ENCODE measurements at places on chromosomes 3 and 15.

- peak; percentile 45 for DNase-seq
These were observed 38.8 kb upstream of the MLF1 start for GRCh38 chr3:158532099-158532734.

GRCh38 chr3:7615043-7615442, 754.1 kb downstream of the GRM7 start:
- no peak for DNase-seq

- no peak for DNase-seq
These were observed 66.6 kb downstream of the USF3 start for GRCh38 chr3:113629584-113630421.

DNA sequence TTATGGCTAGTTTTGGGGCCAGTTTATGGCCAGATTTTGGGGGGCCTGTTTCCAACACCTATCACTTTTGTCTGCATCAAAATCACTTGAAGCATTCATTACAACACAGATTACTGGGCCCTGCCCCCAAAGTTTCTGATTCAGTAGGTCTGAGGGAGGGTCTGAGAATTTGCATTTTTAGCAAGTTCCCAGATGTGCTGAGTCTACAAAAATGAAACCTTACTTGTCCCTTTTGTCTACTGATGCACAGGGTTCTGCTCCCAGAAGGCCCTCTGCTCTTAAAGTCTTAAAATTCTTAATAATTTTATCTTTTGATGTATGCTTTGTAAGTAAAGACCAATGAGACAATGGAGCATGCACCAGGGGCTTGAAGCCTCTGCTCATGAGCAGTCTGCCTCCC, 146.0 kb downstream of the POLQ start:
- DNase-seq: no peak

- no peak for DNase-seq
These were observed 510.1 kb upstream of the CFAP20DC start for GRCh38 chr3:59559721-59560435.

- no peak for DNase-seq
These were observed 38.6 kb upstream of the RAB6B start for GRCh38 chr3:133934073-133934970.

DNA sequence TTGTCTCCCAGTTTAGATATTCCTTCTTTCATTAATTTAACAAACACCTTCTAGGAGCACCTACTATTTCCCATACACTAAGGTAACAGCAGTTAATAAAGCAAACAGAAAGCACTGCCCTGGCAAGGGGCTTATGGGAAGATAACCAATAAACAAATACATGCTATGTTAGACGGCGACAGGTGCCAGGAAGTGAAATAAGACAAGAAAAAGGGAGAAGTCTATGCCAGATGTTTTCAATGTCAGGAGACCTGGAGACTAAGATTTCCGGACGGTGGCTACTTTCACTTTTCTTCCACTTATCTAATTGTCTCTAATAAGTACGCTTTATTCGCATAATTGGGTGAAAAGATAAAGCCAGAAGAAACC, 32.5 kb upstream of the ZNF445 start:
- DNase-seq: no peak

- no peak for DNase-seq
These were observed 15.1 kb downstream of the ESYT3 start for GRCh38 chr3:138449490-138449889.

DNA sequence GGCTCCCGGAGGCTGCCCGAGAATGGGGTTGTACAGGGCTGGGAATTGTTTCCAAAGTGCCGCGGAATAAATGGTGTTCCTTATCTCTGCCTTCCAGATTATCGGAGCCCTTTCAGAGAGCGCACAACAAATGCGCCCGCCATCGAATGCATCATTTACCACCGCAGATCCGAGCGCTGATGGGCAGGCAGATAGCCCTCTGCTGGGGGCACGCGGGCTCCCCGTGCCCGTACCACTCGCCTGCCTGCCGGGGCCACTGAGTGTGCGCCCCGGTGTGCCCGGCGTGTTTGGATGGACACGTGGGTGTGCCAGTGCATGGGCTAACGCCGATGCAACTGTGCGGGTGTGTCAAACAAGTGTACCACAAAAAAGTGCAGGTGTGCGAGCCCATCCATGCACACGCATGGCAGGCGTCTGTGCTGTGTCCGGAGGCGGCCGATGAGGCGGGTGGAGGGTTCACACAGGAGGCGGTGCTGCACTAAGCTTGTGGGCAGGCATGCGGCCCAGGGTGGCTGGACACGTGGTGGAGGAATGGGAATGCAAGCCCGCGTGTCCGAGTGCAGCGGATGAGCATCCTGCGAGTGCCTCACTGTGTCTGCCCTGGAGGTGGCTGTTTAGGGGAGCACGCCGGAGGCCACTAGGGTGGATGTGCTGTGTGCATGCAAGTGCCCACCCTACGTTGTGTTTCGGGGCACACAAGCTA, 3.8 kb upstream of the GATA2 start:
- peak; percentile 80 for DNase-seq

GRCh38 chr15:70169147-70169546, 71.4 kb upstream of the TLE3 start:
- DNase-seq: no peak

GRCh38 chr3:58471025-58471887, 20.6 kb upstream of the KCTD6 start:
- no peak for DNase-seq

- DNase-seq: peak; percentile 18
These were observed 481.4 kb upstream of the LMCD1 start for GRCh38 chr3:8020047-8020841.

GRCh38 chr3:39671116-39671515, 138.3 kb upstream of the MYRIP start:
- DNase-seq: no peak
